Stimulated activated CD4-positive, alpha-beta T cell treated with anti-CD3 and anti-CD28 coated beads, TNF-alpha, amount 100 ng/mL, for 4 hours (primary cell): ENCODE measurements at places on chromosomes 7 and 10.

DNA sequence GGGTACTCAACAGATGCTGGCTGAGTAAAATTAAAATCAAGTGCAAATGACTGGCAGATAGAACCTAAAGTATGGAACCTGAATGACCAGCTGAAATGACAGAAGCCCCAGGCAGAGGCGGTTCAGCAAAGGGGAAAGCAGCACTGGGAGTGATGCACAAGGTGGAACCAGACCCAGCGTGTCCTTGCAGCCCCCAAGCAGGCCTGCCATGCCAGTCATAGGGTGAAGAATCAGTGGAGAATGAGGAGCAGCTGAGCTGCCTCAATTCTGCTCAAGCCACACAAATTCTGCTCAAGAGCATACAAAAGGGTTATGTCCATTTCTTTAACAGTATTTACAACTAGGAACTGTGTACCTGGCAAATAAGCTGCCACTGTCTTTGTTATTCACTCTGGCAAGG, 8.7 kb downstream of the ACTR1A start:
- DNase-seq: no peak

GRCh38 chr7:148461392-148462179, 129.0 kb upstream of the C7orf33 start:
- no peak for DNase-seq

DNA sequence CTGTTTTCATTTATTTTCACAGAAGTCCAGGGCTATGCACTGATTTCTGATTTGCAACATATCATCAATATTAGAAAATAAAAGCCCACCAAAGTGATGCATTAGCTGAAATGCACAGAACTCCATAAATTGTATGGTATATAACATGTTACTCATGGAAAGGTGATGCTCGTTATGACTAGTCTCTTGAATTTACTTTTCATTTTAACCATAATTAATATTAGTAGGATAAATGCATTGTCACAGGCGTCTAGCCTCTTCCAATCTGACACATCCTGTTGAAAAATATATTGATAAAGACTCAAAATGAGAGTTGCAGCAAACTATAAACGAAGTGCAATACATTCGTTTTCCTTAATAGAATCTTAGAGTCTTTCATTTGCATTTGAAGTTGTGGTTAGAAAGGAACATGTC, 92.4 kb downstream of the CPED1 start:
- no peak for DNase-seq

DNA sequence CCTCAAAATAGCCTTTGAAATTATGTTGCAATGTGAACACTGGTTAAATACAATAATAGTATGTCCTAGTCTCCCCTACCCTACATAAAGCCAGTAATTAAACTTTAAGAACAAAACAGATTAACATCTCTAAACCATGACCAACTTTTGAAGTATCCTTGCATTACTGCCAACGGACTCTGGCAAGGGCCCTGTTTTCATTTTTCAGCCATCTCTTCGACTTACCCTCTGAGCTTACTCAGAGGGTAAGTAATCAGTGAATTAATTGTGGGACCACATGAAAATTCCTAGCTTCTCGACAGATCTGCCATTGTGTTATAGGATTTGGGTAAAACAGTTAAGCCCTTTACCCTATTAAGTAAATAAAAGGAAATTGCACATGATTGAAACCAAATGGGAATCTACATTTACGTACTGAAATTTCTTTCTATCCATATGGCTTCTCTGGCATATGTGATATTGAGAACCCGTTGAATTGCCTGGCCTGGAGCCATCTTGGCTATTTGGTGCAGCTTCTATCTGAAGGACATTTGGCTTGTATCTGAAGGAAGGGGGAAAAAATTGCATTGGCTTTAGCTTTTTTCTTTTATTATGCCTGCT, 39.6 kb downstream of the DYNC1I1 start:
- no peak for DNase-seq

DNA sequence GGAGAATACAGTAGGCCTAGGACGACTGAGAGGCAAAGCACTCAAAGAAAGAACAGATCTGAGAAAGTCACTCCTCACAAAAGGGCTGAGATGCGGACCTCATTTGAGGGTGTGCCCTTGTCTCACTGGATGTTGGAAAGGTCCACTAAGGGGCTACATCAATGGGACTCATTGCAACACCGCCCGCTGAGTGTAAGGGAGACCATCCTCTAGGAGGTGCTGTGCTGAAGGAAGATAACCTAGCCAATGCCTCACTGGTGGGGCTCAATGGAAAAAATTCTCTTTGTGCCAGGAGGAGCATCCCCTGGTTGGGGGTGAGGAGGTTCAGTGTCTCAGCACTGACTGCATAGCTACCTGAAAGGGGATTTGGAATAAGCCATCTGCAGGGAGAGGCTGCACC, 758.7 kb upstream of the CELF2 start:
- no peak for DNase-seq

- no peak for DNase-seq
Observed at GRCh38 chr7:47738563-47739166, 156.8 kb upstream of the TNS3 start.

GRCh38 chr10:119933179-119933578, 40.6 kb downstream of the SEC23IP start:
- DNase-seq: no peak

DNA sequence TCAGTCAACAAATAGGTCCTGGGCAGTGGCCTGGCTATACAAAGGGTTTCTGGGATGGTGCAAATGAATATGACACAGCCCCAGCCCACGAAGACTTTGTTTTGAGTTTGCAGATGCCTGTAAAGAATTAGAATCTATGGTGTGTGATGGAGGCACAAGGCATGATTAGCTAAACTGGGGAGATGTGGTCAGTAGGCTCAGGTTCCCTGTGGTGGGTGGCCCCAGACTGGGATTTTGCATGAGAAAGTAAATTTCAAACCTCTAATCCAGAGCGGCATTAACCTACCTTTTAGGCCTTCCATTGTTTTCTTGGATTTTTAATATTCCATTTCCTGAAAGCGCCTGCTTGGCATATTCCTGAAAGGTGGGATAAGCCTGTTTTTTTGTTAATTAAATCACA, 6.4 kb upstream of the CPA5 start:
- DNase-seq: no peak

- DNase-seq: no peak
Observed at GRCh38 chr10:120607016-120607709, 150.1 kb downstream of the PLPP4 start.

- no peak for DNase-seq
Observed at GRCh38 chr10:60358282-60358681, 31.4 kb downstream of the ANK3 start.

GRCh38 chr7:104264285-104264684, 56.5 kb upstream of the ORC5 start:
- no peak for DNase-seq

- no peak for DNase-seq
Observed at GRCh38 chr10:71971311-71971731, 7.1 kb downstream of the CHST3 start.

GRCh38 chr10:59432207-59432900, 70.0 kb upstream of the FAM13C start:
- DNase-seq: no peak

DNA sequence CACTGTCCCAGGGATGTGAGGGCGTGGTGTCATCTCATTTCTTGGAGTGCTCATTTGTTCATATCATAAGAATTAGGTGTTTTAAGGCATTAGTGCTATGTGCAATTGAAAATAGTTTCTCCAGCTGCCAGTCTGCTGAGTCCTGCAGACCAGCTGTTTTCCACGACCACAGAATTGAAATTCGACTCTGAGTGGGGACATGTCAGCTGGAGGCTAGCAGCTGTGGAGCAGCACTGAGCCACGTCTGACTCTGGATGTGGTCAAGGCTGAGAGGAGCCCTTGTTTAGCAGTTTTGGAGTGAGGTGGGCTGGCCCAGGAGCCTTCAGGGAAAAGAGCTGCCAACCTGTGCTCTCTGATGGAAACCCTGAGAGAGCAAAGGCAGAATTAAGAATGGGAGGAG, 156.3 kb upstream of the GRB10 start:
- no peak for DNase-seq

GRCh38 chr7:100011516-100011915, 3.9 kb upstream of the ZKSCAN1 start:
- no peak for DNase-seq

DNA sequence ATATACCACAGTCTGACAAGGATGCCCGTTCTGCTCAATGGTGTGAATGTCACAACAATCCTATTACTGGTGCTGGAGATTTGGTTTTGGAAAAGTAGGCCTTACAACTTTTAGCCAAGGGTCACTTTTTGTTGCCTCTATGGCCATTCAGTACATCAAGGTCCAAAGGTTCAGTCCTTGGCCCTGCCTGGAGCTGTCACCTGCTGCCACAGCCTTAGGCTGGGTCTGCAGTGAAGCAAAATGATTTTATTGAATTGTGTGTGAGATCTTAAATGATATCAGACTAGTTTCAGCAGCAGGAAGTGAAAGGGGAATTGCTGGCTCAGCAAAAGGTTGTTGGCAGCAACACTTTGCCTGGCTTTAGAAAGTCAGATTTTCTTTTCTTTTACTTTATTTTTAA, 427.6 kb downstream of the THSD7A start:
- no peak for DNase-seq

- DNase-seq: no peak
Observed at GRCh38 chr10:118680197-118680596, 74.6 kb downstream of the CACUL1 start.

- DNase-seq: no peak
Observed at GRCh38 chr10:20166096-20166675, 350.0 kb downstream of the PLXDC2 start.

DNA sequence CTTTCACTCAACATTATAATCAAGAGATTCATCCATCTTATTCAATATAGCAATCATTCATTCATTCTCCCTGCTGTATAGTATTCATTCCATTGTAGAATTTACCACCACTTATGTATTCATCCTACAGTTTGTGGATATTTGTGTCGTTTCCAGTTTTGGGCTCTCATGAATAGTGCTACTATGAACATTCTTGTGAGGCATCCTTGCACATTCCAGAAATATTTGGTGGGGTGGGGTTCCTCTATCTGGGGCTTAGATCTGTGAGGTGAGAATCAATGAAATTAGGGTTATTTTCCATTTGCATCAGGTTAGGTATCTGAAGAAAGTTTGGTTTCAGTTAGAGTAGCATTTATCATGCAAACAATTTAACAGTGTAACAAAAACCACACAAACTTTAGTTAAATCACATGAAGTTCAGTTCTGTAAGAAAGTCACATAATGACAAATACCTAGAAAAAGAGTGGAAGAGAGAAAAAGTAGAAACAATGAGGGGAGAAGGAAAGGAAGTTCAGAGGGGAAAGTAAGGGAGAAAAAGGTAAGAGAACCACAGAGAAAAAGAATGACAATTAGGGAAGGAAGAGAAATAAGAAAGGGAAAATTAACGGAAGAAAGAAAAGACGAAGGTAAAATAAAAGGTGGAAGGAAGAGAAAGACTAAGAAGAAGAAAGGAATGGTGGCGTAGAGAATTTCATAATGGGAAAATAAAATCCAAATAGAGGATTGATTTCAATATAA, 25.3 kb upstream of the CBLL1 start:
- DNase-seq: no peak

GRCh38 chr7:25752154-25752553, 399.8 kb upstream of the NFE2L3 start:
- no peak for DNase-seq

DNA sequence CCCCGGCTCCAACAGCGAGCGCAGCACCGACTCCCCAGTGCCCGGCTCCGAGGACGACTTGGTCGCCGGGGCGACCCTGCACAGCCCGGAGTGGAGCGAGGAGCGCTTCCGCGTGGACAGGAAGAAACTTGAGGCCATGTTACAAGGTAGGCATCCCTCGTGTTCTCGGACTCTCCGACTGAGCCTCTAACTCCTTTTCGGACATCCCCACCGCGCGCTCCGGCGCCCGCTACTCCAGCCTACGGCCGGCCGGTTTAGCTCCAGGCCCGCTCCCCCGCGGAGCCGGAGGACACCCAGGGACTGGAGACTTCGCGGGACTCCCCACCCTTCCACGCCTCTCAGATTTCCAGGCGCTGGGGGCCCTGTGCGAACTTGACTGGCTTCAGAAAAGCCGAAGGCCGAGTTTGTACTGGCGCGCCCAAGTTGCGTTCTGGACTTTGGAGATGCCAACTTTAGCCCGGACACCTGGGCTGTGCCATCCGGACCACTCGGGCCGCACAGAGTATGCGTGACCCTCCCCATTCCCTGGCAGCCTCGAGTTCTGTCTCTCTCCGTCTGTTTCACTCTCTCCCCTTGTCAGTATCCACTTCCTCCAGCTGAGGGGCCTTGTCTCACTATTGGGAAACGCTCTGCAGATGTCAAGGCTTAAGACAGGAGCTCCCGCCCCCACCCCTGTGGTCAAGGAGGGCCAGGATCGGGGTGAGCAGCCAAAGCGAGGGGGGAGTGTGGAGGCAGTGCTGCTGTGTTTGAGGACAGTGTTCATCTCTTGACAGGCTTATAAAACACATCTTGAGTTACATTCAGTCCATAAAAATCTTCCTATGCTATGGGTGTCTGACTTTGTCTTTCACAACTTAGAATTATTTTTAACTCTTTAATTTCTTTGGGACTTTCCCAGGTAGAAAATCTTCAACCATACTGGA, 777 bp downstream of the BICC1 start:
- DNase-seq: no peak

DNA sequence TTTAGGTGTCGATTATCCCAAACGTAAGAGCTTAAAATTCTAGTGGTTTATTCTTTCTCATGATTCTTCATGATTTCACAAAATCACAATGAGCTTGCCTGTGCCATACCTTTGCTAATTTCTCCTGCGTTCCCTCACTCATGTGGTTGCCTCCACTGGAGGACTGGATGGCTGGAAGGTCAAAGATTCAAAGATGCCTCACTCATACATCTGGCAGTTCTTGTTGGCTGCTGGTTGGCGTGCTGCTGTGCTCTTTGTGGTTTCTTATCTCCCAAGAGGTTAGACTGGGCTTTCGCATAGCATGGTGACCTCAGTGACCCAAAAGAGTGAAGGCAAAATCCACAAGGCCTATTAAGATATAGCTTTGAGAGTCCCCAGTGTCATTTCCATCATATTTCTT, 877.6 kb upstream of the AUTS2 start:
- no peak for DNase-seq
